H1 (cell line): ENCODE measurements at places on chromosomes 11 and 22. TPM values are rescaled to one million over a fixed set of nuclear protein-coding genes. Genes with fewer than 3 reads are reported as not detected.

GRCh38 chr11:120332822-120333716 lies 3.1 kb upstream of the ARHGEF12 start:
- H3K27me3 ChIP-seq: no peaks in the 10 kb centered on the region
- no peak for DNase-seq
- H3K4me1 ChIP-seq: peaks cover 2% of the 10 kb centered on the region
- no peaks in the 10 kb centered on the region; the same call in 1 of the 2 replicates for H3K36me3 ChIP-seq

GRCh38 chr11:93498161-93498560 lies 45.0 kb downstream of the SMCO4 start:
- H3K27ac ChIP-seq: 0 out of 2 replicates have a peak overlapping the region, but pooled peaks have one; percentile 9
- H3K36me3 ChIP-seq: no peaks in the 10 kb centered on the region

Gene TSPAN4
- total RNA-seq: 74.1 and 75.8 TPM in 2 replicates

Gene ALKBH8
- total RNA-seq: 11.9 and 13.0 TPM in 2 replicates

Gene ADORA2A
- total RNA-seq: 7.1 and 7.2 TPM in 2 replicates
